ENCODE measurements at places on chromosomes 2 and 18.
A peak's percentile ranks its signal among the peaks of the same experiment; 100 is the strongest.

DNA sequence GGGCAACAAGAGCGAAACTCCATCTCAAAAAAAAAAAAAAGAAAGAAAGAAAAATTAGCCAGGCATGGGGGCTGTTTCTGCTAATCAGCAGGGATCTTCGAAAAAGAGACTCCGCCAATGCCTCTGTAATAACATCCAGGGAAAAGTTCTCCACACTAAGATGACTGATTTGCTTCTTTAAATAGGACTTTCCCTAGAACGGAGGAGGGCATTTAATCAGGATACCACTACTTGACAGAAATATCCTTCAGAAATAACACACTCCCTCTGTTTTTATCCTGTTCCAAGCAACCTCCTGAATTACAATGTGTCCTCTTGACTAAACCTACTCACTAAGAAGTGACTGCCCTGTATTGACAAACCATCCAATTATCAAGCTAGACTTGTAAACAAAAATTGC, 21.7 kb downstream of the REV1 start:
- DNase-seq = no peak

DNA sequence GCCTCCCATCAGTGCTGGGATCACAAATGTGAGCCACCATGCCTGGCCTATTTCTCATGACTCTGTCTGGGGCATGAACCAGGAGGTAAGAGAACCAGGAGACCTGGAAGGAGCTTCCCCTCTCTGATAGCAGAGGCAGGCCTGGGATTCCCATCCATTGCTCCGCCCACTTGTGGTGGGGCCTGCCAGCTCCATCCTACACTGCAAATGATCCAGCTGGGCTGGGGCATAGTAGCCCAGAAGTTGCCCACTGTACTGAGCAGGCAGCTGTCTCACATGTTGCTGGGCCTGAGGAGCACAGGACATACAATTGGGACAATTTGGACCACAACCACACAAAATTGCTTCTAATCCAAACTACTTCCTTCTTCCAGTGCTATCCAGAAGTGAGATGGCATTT, 91.0 kb downstream of the MARCHF4 start:
- no peak for DNase-seq

GRCh38 chr2:54691445-54692135, 31.9 kb upstream of the EML6 start:
- DNase-seq = no peak

GRCh38 chr2:197497326-197497725, 2.3 kb downstream of the HSPD1 start:
- DNase-seq = no peak

DNA sequence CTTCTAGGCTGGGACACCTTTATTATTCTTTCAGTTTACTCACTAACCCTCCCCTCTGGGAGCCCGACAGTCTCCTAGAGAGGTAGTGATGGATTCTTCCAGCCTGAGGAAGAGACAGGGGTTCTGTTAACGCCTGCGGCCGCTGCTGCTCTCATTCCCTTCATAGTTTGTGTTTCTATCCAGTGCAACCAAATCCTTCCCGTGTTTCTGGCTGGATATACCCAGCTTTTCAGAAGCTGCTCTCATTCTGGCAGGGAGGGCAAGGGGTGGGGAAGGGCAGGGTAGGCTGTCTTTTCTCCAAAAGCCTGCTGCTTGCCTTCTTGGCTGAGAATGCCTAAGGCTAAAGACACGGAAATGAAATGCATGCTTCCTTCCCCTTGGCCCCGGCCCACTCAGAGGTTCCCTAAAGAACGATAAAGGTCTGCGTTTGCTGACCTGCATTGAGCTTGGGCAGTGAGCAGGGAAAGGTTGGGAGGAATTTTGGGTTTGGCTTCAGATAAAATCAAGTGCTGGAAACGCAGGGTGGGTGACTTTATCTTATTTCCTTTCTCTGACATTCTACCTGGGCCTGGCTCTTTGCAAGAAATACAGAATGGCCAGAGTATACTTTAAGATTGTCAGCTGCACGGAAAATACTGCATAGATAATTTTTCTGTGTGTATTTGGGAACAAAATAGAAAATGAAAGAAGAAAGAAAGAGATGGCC, 390.9 kb downstream of the NBAS start:
- DNase-seq = no peak

DNA sequence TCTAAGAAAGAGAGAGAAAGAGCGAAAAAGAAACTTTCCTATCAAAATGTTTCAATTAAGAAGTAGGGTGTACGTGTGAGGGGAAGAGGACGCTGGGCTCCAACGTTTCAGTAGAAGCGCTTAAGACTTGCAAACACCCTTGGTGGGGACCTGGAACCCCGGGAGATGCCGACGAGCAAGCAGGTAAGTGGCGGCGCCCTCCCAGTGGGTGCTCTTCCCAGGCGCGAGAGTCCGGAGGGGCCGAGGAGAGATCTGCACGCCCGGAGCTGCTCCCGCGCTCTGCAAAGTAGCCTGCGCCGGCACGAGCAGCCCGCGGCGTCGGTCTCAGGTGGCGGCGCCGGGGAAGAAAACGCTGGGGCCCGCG, 678 bp upstream of the OTX1 start:
- DNase-seq = peak; percentile 36

GRCh38 chr2:57510704-57511103, 535.9 kb upstream of the VRK2 start:
- no peak for DNase-seq

GRCh38 chr2:130744287-130745117, 10.8 kb upstream of the AMER3 start:
- DNase-seq = no peak

- DNase-seq = peak; percentile 81
Observed at GRCh38 chr2:71000780-71001591, 6.3 kb upstream of the TEX261 start.

DNA sequence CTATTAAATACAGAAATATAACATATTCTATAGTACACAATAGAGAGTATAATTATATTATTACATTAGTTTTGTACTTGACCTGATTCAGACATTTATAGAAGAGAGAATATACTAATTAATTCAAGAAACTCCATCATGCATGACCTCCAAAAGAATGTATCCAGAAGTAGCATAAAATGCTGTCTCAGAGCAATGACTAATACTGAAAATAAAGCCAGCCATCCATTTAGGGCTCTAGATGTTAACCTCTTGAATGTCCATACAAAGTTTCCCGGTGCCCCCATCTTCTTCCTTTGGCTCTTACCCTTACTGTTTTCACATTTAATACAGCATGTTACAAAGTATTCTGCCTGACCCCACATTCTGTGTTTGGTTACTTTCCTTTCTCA, 102.0 kb downstream of the ARHGAP15 start:
- DNase-seq = no peak

DNA sequence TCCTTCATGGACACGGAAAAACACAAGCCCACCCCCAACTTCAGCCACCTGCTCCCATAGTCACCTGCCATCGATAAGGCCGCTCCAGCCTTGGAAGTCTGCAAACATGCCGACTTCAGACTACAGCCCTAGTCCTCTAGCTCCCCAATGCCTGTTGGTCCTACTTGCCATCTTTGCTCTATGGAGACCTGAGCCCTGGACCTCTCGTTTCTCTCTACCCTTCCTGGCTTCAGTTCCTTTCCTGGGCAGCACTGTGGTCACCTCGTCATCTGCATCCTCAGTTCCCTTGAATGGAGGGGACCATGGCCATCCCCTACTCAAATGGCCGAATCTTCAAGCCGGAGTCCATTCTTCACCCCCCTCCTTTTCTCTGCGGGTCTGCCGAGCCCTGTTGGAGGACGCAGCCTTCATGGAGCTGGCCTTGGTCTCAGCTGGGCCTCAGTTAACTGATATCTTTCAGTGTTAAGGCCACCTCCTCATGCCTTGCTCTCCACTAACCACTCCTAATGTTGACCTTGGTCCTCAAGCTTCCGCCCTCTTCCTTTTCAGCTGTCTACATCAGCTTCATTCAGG, 47.7 kb upstream of the GBX2 start:
- DNase-seq = no peak

DNA sequence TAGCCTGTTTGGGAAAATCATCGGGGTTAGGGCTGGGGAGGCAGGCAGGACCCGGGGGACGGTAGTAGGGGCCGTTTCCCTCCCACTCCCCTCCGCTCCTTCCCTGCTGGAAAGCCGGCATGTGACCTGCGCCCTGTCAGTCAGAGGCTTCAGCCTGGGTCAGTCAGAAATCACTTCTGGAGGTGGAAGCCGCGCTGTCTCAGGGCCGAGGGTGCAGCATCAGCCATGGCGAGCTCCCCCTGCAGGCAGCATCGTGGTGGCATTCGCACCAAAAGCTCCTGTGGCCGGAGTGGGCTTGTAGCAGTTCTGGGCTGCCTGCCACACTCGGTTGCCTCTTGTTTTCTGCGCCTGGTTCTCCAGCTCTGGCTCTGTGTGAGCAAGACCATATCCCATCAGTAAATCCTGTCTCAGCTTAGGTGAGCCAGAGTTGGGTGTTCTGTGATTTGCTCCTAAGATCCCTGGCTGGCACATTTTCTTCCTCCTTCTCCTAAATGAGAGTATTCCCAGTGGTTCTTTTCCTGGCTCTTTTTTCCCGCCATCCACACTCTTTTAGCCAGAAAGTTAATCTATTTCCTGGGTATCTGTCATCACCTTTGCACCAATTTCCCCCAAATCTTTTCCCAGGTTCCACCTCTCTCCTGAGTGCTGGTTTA, 123.9 kb upstream of the CD302 start:
- DNase-seq = peak; percentile 80

- no peak for DNase-seq
Observed at GRCh38 chr2:234111523-234111922, 61.0 kb downstream of the SPP2 start.

DNA sequence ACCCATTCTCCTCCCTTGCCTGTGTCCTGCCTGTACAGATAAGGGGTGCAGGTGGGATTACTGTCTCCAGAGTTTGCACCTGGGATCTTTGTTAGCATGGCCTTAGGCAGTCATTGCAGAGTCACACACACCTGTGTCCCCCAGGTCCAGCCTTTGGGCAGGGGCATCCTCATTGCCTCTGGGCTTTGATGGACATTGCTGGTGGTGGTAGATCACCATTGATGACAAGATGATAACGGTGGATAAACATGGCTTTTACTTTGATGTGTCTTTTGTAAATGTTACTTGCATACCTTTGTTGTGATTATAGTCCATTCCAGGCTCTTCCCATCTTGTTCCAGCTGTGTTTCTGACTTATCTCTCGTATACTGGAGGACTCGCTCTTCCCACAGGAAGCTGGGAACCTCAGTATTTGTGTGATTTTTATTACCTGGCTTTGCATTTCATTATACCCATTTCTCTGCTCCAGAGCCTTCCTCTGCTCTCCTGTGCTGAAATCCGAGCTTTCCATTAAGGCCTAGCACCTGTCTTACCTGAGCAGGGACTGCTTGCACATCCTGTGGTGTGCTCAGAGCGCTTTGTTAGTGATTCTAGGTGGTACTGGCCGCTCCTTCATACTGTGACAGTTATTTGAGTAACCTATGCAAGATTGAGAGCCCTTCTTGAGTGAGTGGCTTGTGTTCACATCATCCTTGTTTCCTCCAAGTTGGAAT, 79.2 kb downstream of the PTPRM start:
- no peak for DNase-seq

DNA sequence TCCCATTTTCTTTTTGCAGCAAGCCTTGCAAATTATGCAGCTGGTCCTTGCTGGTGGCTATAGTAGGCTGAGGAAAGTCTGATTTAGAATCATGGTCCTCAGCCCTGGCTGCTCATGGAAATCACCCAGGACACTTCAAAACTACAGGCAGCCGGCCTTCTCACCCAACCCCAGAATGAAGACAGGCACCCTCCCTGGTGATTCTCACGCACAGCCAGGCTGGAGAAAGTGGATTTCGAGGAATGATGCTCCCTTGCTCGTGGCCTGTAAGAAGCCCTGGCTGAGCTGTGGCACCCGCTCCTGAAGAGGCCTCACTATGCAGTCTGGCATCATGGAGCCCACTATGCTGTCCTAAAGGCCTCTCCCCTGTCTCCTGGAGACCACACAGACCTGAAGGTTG, 157.4 kb downstream of the CAPN13 start:
- no peak for DNase-seq

- no peak for DNase-seq
Observed at GRCh38 chr2:218465987-218466633, 47.2 kb downstream of the VIL1 start.

DNA sequence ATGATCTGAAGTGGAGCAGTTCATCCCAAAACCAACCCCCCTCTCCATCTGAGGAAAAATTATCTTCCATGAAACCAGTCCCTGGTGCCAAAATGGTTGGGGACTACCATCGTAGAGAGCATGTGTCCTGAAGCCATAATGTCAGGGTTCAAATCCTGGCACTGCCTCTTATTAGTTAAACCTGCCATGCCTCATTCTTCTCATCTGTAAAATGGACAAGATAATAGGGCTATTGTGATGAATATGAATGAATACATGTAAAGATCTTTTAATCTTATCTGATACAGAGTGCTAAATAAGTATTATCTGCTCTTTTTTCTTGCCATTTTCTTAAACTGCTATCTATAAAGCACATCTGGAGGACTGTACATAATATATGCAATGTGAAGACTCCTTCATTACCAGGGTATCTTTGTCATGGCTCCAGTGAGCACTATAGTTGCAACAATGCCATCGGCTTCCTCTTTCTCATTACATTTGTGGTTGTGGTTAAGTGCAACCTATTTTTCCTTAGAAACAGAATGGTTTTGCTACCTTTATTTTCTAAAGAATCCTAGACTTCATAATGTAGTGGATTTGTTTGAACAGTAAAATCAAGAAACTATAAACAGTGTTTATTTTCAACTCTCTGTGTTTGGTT, 27.0 kb downstream of the MFSD6 start:
- DNase-seq = no peak

- DNase-seq = no peak
Observed at GRCh38 chr18:33960417-33960816, 264.3 kb downstream of the NOL4 start.

- no peak for DNase-seq
Observed at GRCh38 chr18:3329471-3329870, 67.5 kb downstream of the MYL12B start.

GRCh38 chr2:147846412-147847081, 1.7 kb downstream of the ACVR2A start:
- DNase-seq = no peak

DNA sequence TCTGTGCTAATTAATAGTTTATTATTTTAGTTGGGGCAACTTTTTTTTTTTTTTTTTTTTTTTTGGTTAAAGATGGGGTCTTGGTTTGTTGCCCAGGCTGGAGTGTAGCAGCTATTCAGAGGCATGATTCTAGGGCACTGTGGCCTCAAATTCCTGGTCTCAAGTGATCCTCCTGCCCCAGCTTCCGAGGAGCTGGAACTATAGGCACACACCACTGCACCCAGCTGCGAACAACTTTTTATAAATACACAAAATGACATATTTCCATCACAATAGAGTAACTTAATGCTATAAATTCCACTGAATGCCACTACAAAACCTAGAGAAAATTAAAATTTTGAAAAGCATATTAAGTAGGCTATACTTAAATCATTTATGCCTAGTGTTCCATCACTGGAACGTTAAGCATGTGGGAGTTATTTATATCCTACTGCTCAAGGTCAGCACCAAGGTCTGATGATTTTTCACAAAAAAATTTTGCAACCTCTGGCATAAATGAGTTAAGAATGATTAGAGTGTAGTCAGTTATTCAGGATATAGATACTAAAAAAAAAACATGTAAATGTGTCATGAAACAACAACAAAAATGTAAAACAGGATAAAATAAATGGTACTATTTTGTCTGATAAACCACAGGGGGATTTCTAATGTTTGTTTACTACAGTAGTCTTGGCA, 46.8 kb downstream of the GFPT1 start:
- no peak for DNase-seq

GRCh38 chr2:181393472-181393871, 63.7 kb upstream of the ITGA4 start:
- no peak for DNase-seq
